ENCODE measurements at places on chromosomes 2 and 18.

DNA sequence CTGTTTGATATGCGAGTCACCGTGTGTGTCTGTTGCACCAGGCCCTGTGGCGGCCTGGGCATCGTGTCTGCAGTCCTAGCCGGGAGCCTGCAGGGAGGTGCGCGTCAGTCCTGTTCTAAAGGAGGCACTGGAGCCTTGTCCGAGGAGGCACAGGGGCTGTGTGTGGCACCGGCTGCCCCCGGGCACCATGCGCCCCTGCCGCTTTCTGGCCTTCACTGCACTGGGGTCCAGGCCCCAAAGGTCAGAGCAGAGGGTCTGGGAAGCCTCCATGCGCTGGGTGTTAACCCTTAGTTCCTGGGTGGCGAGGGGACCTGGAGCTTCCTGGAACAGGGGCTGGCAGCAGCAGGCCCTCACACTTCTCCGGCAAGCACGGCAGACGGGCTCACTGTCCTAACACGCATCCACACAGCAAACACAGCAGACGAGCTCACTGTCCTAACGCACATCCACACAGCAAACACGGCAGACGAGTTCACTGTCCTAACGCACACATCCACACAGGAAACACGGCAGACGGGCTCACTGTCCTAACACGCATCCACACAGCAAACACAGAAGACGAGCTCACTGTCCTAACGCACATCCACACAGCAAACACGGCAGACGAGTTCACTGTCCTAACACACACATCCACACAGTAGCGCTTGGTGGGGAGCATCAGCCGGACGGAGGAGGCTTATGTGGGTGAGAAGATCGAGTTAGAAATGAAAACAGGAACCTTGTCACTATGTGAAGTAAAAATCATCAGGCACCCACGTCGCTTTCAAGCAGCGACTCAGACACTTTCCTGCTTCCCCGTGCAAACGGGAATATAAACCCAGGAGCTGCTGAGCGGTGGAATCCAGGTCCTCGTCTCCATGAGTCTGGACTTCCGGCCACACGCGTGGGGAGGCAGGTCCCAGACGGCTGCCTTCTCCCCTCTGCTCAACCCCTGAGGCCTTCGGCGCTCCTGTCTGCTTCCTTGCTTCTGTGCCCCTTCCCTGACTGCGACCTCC lies 65.3 kb downstream of the TPO start:
- no peak for DNase-seq

DNA sequence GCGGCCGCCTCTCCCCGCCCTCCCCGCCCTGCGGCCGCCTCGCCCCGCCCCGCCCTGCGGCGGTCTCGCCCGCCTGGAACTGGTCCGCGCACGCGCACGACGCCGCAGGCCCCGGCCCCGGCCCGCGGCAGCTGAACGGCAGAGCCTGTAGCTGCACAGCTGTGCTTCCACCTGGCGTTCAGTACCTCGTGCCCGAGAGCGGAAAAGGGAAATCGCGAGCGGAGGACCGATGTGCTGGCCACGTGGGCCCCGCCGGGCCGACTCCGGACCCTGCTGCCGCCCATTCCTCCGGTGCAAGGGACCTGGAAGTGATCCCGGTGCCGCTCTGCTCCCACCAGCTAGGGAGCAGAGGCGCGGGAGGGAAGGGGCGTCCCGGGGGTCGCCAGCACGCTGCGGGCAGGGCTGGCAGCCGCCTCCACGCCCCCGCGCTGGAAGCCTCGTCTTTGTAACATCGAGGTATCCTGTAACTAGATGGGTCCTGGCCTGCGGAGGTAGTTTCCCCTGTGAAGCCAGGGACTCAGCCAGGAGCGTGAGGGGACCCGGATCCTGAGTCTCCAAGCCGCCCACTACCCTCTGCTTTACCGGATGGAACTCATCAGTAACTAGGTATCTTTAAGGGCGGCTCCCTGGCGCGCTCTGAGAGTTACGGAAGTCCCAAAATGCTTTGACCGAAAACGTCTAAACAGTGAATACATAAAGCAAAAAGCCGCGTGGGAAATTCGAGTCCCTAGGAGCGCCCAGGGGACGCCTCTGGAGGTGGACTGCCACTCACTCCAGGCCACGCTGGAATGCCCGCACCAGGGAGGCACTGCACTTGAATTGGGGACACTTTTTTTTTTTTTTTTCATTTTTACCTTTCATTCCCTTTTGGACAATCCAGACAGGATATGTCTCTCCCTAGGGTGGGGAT lies 704 bp upstream of the ODC1 start:
- DNase-seq = peak; percentile 91

DNA sequence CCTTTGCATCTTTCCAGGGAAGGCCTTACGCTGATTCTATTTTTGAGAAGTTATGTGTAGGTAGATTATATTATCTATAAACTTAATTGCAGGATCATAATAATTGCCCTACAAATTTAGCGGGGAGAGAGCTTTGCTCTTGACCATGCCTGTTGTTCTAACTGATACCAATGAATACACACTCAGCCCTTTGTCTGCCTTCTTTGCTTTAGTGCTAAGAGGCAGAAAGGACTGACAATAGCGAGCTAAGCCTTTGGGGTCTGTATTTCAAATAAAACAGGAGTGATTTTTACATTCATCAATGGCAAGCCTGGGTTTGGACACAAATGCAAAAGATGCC lies 115.3 kb upstream of the STON1 start:
- no peak for DNase-seq

- DNase-seq = peak; percentile 94
Observed at GRCh38 chr2:64838817-64839216, 150.4 kb upstream of the SLC1A4 start.

DNA sequence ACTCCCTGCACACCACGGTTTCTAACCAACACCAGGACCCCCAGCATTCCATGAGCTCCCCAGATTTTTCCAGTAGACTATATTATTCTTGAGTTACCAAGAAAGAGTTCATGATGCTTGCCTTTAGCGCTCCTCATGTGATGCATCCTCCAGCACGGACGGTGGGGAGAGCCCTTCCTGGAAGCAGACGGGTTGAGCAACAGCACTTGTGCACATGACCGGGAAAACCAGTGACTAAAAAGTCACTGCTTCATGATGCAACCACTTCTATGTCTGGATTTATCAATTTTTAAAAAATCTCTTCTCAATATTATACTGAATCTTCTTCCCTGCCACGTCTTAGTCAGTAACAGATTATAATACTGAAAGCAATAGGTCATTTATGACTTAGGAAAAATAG lies 20.4 kb upstream of the DOK6 start:
- DNase-seq = no peak

GRCh38 chr2:37631292-37631691 lies 40.1 kb downstream of the CDC42EP3 start:
- no peak for DNase-seq

GRCh38 chr18:62138461-62139235 lies 48.2 kb downstream of the PIGN start:
- DNase-seq = no peak

DNA sequence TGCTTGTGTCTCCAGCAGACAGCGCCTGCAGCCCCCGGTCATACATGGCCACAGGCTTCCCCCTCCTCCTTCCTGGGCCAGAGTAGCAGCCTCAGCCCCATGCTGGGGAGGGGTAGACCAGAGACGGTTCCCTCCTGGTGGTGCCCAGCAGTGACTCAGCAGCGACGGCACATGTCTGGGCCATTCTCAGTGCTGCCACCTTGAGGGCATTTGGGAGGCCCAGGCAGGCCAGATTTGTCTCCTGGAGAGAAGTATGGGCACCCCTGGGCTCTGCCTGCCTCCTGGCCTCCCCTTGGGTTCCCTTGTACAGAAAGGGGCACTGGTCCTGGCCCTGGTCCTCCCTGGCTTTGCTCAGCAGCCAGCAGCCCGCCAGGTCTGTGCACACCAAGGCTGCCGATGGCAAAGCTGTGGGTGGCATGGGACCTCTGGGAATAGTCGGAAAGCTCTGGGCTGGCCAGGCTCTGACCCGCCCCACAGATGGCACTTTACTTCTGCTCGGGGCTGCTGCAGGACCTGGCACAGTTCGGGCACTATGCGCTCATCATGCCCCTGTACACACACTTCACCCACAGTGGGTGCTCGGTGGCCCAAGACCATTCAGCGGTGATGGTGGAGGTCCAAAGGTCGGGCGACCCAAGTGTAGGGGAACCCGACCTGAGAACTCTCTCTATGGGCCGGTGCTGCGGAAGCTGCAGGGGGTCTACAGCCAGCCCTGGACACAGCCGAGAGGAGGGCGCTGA lies 11.4 kb upstream of the ALPI start:
- DNase-seq = peak; percentile 65

GRCh38 chr18:14943486-14943885 lies 195.5 kb downstream of the ANKRD30B start:
- no peak for DNase-seq

DNA sequence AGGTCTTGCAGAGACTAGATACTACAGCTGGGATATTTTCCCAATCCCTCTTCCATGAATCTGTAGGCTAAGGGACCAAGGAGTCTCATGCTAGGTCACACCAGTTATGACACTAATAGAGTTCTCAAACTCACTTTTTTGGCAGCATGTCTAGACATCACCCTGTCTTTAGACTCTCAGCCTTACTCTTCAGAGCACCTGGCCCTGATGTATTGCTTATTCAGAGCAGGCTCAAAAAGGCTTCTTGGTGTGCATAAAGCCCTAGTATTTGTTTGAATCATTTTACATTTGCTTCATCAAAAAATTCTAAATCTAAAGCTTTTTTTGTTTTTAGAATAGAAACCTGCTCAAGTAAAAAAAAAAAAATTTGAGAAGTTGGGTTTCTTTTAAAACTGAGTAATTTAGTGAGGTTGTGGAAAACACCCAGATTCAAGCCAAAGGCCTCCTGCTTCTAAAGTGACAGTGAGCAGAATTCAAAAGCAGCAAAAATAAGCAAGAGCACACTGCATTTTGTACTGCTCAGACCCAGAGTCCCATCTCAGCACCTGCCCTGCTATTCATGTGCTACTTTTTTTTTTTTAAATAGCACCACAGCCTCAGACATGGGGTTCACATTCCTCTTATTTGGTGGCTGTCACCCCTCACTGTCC lies 18.0 kb upstream of the DNAH6 start:
- no peak for DNase-seq

- DNase-seq = no peak
Observed at GRCh38 chr18:70380915-70381896, 92.4 kb downstream of the SOCS6 start.

GRCh38 chr2:166433457-166433856 lies 57.7 kb upstream of the SCN9A start:
- DNase-seq = no peak

DNA sequence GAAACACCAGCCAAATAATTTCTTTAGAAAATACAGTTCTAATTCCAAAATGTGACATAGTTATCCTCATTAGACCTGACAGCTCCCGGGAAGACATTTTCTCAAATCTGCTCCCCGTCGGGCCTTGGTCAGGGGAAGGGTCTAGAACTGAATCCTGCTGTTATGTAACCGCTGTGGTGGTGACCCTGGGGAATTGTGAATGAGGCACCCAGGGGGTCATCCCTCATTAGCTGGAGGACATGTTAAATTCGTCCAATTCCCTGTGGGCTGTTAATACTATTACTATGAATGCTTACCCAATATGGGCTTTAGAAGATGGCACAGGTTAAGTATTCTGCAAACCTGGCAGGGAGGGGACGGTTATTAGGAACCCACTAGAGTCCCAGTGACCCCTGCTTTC lies 11.8 kb downstream of the CPLX4 start:
- no peak for DNase-seq

DNA sequence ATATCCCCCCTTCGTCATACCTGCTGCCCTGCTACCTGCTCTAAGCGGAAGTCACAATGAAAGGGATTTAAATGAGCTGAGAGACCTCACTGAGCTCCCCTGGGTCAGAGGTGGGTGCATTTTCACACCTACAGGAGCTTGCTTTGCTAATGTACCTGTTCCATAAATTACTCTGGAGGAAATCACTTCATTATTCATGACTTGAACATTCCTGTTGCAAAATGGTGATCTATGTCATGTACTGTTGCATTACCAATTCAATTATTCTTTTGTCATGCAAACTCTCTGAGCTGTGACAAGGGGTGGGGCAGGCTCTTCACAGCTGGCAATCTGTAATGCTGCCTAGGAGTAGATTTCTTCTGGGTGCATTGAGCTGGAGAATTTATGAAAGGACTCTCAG lies 761.3 kb downstream of the TSN start:
- no peak for DNase-seq

DNA sequence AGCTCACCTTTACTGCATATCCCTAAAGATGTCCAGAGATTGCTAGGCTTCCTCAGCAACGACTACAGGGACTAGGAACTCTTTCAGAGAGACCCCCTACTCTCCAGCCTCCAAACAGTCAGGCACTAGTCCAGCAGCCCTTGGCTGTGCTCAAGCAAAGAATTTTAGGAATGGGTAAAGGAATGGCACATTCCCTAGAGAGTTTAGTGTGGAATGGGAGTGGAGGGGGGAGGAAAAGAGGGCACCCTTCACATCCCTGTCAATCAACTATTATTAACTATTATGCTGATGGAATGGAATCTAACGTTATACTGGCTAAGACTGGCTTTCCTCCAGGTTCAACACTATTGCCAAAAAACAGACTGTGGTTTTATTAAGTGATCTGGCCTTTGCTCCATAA lies 64.8 kb downstream of the IKZF2 start:
- DNase-seq = peak; percentile 74

- peak; percentile 83 for DNase-seq
Observed at GRCh38 chr2:17299891-17300540, 218.2 kb downstream of the RAD51AP2 start.

DNA sequence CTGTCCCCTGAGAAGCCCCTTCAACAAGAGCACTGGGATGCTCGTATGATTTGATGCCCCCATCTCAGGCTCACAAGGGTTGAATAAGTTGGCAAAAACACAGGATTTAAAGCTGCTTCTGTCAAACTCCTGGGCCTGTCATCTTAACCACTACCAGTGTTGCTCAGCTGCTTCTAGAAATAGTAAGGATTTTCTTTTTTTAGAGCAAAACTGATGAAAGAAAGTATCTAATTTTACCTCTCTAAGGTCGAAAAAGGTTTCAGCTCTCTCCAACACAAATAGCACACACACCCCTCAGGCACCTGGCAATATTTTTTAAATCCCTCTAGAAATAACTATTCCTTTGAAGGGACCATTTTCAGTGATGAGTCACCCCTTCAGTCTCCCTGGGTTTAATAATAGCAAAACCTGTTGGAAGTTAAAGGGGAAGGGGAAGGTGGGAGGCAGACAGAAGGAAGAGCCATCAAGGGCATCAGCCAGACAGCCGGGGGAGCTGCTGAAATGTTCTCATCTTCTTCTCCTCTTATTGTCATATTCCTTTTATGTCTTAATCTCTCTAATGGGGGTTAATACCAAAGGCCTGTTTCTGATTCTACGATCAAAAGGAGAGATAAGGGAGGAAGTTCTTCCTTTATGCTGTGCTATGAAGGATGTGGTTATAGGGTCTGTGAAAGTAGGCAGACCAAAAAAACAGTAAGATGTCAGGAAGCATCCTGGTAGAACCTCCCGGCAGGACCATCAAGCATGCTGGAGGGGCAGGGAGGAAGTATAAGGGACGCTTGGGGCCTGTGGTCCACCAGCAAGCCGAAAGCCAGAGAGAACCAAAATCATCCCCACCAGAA lies 31.9 kb upstream of the SLC35G4 start:
- no peak for DNase-seq
